Stimulated activated CD4-positive, alpha-beta T cell treated with anti-CD3 and anti-CD28 coated beads, Interleukin-15, amount 100 ng/mL, for 1 hour (primary cell): ENCODE measurements at places on chromosomes 13 and 19.
A peak's percentile ranks its signal among the peaks of the same experiment; 100 is the strongest.

- no peak for DNase-seq
Observed at GRCh38 chr19:14441041-14441938, 8.2 kb downstream of the PKN1 start.

DNA sequence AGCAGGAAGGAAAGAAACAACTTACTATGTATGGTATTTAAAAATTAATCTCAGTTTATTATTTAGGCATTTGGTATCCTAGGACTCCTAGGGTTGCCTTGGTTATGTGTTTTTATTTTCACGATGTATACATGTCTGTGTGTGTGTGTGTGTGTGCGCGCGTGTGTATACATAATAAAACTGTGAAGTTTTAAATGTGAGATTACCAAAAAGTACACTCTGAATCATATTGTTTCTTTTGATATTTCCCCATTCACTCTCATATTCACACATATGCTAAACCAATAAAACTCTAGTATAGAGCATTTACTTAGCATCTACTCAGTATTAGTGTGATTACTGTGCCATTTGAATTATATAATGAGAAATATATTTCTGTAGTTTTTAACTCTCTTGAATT, 30.8 kb upstream of the NDFIP2 start:
- no peak for DNase-seq

GRCh38 chr13:42891591-42891990, 100.5 kb downstream of the EPSTI1 start:
- no peak for DNase-seq

DNA sequence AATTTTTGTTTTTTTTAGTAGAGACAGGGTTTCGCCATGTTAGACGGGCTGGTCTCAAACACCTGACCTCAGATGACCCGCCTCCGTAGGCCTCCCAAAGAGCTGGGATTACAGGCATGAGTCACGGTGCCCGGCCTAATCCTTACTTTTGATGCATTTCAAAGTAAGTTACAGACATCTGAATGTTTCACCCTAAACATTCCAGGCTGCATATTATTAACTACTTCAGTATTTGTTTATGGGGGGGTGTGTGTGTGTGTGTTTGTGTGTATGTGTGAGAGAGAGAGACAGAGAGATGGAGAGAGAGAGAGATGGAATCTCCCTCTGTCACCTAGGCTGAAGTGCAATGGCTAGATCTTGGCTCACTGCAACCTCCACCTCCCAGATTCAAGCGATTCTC, 13.1 kb downstream of the SULT2B1 start:
- no peak for DNase-seq

DNA sequence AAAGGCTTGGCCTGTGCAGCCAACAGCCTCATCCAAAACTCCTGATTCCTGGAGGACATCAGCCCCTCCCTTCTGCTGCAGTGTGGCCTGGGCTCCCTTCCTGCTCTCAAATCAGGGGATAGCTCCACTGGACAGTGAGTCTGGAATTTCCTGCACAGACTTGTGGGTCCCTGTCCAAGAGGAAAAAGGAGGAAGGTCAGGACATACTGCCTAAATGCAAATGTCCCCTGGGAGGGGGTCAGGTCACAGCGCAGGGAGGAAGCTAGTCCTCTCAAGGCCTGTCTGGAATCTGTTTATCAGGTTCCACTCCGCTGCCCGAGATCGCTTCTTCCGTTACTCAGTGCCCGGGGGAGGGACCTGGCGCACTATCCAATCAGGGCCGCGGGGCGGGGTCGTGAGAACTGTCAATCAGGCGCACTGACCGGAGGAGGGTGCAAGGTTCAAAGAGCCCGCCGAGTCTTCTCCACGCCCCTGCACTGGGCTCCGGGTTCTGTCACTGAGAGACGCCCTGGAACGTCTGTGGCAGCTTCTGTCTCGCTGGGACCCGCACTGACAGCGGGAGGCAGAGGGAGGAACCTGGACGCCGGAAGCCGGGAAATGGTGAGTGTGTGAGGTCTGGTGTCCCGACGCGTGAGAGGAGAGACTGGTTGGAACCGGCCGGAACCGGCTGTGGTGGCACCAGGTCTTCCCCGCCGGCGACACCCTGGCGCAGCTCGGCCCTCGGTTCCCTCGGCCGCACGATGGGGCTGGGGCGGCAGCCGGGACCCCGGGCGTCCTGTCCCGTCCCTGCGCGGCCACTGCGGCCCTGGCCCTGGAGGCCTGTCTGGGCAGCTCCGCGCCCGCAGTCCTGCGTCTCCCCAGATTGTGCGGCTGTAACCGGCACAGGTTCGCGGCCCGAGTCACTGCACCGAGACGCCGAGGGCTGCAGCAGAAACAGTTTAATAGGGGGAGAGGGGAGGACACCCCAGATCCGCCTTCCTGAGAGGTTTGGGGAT, at the start of gene ZNF441:
ZNF441 (plus strand) TSS at position 404 of the 995 bp plus-strand sequence; CDS start at position 598, 194 bp downstream.
- peak; percentile 91 for DNase-seq

DNA sequence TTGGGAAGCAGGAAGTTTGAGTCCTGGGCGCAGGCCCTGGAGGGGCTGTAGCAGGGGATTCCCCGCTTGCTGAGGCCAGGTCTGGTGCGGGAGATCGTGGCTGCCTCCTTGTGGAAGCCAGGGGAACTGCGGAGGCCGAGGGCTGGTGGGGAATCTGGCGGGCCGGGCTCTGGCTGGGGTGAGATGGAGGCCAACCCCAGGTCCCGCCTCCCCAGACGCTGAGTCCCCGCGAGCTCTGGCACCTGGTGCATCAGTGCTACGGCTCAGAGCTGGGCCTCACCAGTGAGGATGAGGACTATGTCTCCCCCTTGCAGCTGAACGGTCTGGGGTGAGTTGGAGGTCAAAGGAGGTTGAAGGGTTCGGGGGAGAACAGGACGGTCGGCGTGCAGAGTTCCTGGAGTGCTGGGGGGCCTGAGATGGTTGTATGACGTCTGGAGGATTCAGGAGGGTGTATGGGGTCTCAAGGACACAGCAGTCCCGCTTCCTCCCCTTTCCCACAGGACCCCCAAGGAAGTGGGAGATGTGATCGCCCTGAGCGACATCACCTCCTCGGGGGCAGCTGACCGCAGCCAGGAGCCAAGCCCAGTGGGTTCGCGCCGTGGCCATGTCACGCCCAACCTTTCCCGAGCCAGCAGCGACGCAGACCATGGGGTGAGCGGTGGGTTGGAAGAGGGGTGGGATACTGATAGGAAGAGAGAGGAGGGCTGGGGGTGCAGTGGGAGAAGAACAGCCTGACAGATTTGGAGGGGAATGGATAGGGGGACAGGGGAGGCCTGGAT, 13.1 kb downstream of the GRAMD1A start:
- DNase-seq = peak; percentile 68

GRCh38 chr13:44734201-44734707, 158.1 kb upstream of the TSC22D1 start:
- no peak for DNase-seq

- DNase-seq = no peak
Observed at GRCh38 chr13:109154546-109154945, 525.1 kb downstream of the MYO16 start.

DNA sequence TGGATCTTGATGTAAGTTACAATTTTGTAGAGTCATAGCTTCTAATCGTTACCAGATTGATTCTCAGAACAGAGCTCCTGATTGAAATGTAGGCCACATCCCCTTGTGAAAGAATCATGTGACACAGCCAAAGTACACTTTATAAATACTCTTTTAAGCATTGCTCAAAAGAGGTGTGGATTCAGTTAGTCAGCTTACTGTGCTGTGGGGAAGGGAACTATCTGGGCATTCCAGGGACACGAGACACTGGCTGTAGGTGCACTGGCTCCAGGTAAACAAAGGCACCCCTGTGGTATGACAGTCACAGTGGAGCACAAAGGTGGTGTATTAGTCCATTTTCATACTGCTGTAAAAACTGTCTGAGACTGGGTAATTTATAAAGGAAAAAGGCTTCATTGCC, 222.8 kb downstream of the LIG4 start:
- DNase-seq = no peak

- DNase-seq = peak; percentile 56
Observed at GRCh38 chr19:43784241-43784980, 3.6 kb upstream of the KCNN4 start.

GRCh38 chr19:7516333-7516732, 430 bp downstream of the ZNF358 start:
- no peak for DNase-seq

DNA sequence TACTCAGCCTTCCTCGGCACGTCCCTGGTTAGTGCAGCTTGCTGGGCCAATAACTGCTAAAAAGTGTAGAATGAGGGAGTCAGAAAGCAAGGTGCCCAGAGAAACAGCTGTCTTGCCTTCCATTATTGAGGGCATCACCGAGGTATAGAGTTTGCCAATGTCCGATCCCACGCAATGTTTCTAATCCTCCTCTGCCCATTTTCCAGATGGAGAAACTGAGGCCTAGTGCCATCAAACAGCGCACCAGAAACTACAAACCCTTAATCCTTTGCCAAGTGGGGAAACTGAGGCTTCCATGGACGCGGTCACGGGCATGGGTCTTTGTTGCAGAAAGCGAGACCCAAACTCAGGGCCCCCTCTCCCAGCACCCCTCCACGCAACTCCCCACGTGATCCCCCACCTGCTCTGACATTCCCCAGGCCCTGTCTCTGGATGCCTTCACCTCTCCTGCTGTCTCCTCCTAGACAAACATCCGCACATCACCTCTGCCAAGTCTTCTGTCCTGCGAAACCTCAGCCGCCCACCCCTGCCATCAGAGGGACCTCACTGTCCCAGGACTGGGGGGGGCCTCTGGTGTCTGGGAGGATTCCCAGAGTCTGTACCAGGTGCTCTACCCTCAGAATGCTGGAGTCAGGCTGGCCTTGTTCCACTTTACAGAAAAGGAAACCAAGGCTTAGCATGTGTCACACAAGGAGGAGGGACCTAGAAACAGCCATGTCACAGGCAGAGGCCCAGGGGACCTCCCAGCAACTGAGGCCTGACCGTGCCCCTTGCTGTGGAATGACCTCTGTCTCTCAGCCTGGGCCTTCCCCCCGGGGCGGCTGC, 930 bp upstream of the PDE4C start:
- no peak for DNase-seq

- DNase-seq = no peak
Observed at GRCh38 chr13:33353646-33354045, 68.1 kb upstream of the STARD13 start.

- no peak for DNase-seq
Observed at GRCh38 chr13:77042566-77043177, 15.7 kb upstream of the FBXL3 start.

GRCh38 chr19:30362156-30362754, 9.9 kb upstream of the ZNF536 start:
- no peak for DNase-seq

- no peak for DNase-seq
Observed at GRCh38 chr19:10110972-10111317, 548 bp upstream of the P2RY11 start.

- DNase-seq = no peak
Observed at GRCh38 chr19:49398931-49399330, 10.9 kb downstream of the KASH5 start.

DNA sequence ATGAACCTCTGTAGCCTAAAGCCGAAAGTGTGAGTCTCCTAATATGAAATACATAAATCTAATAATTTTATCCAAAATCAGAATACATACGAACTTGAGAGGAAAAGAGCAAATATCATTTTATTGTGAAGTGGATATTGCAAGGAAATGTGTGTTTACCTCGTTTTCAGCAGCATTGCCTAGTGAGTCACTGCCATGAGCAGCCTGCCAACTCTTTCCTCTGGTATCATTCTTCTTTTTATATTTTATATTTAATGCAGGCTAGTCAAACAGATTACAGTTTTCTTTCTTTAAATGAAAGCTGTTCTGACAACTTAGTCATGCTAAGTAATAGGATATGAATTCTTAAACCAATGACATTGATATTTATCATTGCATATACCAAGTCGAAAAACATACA, 44.2 kb downstream of the EDNRB start:
- DNase-seq = no peak

- DNase-seq = no peak
Observed at GRCh38 chr13:98405107-98405571, 171.8 kb downstream of the STK24 start.

- no peak for DNase-seq
Observed at GRCh38 chr19:6425732-6426620, 1.4 kb upstream of the KHSRP start.

DNA sequence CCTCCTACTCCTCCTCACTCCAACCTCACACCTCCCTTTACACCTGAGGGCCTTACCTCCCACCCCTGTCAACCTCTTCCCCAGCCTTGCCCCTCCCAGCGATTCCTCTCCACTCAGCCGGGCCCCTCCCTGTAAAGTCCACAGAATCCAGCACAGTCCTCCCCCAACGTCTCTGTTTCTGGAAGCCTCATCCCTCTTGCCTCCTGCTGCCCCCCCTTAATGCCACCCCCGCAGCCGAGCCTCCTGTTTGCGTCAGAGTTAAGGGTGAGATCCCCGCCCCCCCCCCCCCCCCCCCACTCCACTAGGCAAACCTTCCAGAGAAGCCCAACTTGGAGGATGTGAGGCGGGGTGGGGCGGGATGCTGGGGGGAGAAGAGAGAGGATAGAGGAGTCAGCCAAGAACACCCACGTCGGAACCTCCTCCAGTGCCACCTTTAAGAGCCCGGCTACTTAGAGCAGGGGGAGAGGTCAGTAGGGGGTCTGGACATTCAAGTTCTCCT, 2.1 kb downstream of the UNC13A start:
- DNase-seq = no peak

DNA sequence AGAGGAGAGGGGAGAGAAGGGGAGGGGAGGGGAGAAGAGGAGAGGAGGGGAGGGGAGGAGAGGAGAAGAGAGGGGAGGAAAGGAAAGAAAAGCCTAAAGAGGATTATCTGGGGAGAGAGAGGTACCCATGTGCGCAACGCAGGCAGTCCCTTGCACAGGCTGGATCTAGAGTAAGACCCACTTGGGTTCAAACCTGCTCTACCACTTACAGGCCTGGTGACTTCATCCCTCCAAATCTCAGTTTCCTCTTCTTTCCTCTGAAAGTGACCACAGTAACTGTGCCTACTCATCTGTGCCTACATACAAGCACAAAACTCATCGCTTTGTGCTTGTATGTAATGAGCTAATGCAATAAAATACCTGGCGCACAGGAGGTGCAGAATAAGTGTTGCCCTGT, 732 bp upstream of the MAP1S start:
- DNase-seq = no peak

GRCh38 chr13:27923794-27924528, 4.2 kb downstream of the PDX1 start:
- DNase-seq = no peak

GRCh38 chr13:32426990-32427851, 709 bp downstream of the N4BP2L1 start:
- peak; percentile 42 for DNase-seq

DNA sequence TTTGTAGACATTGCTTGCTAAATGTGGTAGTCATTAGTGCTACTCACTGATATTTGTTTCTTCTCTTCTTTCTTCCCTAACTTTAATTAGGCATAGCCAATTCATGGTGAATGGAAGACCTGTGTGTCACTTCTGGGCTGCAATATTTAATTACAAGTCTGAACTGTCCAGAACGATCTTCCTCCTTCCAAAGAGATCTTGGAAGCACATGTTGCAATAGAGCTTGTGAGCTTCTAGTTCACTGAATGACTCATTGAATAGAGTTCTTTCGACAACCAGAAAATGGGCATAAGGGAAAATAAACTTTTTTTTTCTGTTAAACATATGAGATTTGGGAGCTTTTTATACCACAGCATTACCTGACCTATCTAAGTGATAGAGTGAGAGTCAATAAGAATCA, 1264.6 kb downstream of the PCDH9 start:
- no peak for DNase-seq
